ENCODE measurements at places on chromosomes 1 and 21. TPM values are rescaled to one million over a fixed set of nuclear protein-coding genes. Genes with fewer than 3 reads are reported as not detected.

DNA sequence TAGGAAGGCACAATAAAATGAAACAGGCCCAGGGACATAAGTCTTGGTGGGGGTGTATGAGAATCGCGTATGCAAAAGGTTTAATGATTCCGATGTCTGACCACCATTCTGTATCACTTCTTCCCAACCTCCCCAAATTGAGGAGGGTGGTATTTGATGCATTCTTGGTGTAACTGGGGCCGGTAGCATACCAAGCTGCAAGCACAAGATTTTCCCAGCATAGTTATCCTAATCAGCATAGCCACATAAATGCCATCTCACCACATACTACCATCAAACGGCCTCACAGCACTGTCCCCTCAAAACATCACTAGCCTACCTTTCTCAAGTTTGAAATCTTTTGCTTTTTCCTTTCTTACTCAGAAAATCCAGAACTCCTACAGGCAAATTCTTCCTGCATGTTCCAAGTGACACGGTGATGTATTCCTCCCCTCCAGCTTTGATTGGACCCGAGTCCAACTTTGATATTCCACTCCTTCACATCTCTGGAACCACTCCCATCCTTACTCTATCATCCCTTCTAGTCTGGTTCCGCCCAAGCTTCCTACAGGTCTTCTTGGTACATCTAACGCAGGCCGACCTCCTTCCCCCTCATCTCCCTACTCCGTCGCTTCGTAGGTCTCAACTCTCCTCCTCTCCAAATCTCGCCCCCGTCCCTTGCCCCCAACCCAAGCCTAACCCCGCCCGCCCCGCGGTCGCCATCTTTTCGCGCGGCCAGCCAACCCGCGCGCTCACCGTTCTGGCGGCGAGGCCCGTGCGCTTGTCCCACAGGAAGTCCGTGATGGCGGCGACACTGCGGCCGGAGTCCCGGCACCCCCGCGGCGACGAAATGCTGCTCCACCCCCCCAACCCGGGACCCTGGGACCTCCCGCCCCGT, 600 bp downstream of the CLK2 start:
- DNase-seq = peak; percentile 32

DNA sequence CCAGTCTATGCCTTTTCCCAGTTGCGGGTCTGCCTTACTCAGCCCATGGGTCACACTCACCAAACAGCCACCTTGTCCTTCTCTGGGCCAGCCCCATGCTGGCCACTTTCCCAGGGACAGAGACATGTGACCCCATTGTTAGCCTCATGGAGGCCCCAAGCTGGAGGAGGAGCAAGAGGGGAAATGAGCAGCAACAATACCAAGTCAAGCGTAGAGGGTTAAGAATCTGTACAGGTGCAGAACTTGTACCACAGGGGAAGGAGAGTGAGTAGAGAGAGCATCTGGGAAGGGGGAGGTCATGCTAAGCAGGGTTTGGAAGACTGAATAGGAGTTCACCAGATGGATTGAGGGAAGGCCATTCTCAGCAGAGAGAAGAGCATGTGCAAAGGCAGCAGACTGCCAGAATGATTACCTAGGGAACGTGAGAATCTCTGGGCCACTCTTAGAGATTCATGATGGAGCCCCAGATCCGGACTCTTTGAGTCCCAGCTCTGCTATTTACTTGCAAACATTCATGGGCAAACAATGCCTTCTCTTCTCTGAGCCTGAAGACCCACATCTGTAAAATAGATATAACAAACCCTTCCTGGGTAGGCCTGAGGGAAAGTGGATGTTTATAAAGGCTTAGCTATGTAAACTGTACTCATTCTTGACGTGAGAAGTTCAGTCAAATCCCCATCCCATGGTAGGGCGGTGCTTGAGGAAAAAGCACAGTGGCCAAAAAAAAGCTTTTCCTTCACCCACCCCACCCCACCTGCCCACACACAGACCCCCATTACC, 2.8 kb upstream of the SLC2A1 start:
- DNase-seq = no peak

DNA sequence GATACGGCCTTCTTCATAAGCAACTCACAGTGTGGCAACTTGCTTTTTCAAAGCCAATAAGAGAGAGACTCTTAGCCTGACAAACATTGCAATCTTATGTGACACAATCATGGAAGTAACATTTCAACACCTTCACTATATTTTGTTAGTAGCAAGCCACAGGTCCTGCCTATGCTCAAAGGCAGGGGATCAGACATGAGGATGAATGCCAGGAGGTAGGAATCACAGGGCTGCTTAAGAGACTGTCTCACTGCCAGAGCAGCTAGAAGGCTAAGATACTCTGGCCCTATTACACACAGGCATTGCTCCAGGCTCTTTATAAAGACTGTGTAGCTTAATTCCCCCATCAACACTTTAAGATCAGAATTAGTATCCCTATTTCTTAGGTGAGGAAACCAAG, 236.2 kb upstream of the KAZN start:
- DNase-seq = no peak

DNA sequence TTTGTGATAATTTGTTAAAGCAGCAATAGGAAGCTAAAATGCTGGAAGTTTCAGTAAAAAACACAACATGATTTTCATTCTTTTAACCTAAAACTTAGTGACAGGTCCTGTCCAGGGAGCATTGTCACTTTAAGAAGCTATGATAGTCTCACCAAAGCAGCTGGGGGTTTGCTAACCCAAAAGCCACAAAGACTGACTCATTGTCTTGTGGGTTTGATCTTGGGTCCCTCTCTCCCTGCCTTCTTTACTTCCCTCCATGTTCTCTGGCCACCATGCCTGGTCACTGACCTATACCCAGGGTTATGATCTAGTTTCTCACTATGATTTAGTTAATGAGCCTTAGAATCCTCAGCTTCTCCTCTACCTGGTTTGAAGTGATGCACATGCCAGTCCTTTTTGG, 213.5 kb upstream of the PTGFR start:
- DNase-seq = peak; percentile 43

The MCOLN2 gene
- total RNA-seq = 2.5 TPM

GRCh38 chr1:36366091-36366661, 19.5 kb downstream of the STK40 start:
- DNase-seq = no peak

- DNase-seq = peak; percentile 86
These were observed at the start of gene NTPCR for GRCh38 chr1:232950197-232951176. NTPCR (plus strand) TSS chr1:232950611; CDS start chr1:232950711, 100 bp downstream.

DNA sequence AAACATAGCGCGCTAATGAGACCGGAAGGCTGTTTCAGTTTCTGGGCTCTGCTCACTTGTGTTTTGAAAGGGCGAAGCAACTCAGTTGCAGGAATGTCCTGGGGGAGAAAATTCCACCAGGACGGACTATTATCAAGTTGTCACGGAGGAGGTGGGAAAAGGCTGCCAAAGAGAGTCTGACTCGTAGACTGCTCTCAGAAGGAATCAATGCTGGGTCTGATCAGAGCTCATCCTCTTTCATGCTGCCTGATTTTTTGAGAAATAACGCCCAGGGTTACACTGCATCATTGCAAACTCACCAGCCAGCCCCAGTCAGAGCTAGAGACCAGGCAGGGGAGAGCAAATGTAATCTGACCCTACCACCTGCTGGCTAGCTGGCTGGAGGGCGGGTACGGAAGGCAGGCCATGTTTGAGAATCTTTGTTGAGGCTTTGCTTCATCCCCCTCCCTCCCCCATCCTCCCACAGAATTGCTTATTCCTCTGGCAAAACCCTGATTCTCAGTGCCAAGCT, 36.4 kb upstream of the BCL9 start:
- no peak for DNase-seq

DNA sequence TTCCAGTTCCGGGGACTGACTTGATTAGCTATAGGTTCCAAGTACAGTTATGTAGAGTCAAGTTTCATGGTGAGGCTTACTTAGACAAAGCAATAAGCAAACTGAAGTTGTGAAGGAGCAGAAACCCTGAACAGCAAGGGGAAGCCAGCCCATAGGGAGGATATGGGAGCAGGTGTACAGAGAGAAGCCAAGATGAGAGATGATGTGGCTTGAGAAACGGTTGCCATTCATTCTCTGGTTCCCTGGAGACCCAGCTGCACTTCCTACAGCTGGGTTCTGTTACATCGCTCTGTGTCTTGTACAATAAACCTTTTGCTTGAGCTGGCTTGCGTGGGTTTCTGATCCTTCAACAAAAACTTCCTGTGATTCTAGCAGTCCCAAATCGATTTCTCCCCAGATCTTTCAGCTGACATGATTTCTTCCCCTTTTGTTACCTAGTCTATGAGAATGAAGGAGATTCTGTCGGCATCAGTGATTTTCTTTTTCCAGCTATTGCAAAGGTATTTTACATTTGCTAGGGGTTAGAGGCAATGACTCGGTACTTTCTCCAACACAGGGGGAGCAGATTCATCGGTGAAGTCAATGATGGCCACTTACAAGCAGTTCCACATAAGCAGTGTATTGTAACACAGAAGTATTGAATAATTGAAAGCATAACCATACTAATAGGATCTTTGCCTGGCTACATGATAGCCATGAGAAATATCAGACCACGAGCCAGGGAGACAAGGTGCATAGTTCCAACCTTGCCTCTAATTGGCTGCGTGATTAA, 67.3 kb downstream of the URB2 start:
- no peak for DNase-seq

GRCh38 chr1:36909946-36910725, 124.2 kb downstream of the GRIK3 start:
- DNase-seq = no peak

DNA sequence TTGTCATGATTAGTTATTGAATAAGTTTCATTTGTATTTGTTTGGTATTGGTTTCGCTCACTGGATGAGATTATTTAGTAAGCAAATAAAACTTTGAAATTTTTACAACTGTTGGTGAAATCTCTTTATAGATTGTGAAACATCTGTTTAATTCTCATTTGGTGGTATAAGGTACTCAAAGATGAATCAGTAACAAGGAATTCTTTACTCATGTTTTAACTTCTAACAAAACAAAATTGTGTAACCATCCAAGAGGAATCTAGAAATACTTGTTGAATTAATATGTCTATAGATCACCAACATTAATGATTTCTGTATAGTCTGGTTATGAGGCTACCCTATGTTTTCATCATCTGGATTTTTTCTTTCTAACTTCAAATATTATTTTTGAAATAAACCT, 62.8 kb upstream of the USP25 start:
- DNase-seq = peak; percentile 61

- no peak for DNase-seq
These were observed 136.1 kb downstream of the GLUL start for GRCh38 chr1:182255494-182255893.

- DNase-seq = peak; percentile 92
These were observed 251.3 kb downstream of the KCNH1 start for GRCh38 chr1:210882414-210883221.

- DNase-seq = peak; percentile 35
These were observed 3.5 kb upstream of the GBP7 start for GRCh38 chr1:89179343-89179742.

The LCE5A gene
- not detected for total RNA-seq

GRCh38 chr1:225471453-225472301, 43.8 kb upstream of the LBR start:
- no peak for DNase-seq

The TDRD5 gene
- not detected for total RNA-seq

GRCh38 chr1:158675563-158676323, 10.8 kb downstream of the SPTA1 start:
- DNase-seq = no peak

DNA sequence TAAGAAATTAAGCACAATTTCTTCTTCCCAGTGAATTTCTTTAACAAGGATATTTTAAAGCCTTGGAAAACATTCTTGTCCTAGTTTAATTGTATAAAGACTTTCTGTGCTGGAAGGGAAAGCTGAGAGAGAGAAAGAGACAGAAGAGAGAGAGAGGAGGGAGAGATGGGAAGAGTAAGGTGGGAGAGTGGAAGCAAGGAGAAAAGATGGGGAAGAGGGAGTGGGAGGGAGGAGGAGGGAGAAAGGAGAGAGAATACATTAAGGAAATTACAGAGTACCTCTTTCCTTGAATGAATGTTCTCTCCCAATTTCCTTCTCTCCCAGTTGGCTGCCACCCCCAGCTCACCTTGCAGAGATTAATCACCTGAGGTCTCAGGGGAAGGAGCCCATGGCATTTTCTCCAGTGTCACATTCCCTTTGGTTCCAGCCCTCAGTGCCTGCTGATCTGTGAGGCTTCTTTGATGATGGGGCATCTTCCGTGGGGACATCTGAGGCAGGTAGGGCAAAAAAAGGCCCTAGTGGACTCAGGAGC, 32.4 kb upstream of the KCNA10 start:
- DNase-seq = no peak

DNA sequence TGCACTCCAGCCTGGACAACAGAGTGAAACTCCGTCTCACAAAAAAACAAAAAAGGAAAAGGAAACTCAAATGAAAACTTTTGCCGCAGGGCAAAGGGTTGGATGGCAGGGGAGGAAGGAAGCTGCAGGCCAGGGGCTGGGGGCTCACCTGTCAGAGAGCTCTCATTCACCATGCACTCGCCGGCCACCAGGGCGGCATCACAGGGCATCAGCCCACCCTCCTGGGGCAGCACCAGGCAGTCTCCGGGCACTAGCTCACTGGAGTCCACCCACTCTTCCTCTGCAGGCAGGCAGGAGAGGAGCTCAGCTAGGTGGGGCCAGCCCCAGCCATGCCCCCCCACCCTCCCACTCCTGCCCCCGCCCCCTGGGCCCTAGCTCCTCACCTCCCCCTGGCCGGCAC, 11.9 kb downstream of the ATP13A2 start:
- DNase-seq = no peak

DNA sequence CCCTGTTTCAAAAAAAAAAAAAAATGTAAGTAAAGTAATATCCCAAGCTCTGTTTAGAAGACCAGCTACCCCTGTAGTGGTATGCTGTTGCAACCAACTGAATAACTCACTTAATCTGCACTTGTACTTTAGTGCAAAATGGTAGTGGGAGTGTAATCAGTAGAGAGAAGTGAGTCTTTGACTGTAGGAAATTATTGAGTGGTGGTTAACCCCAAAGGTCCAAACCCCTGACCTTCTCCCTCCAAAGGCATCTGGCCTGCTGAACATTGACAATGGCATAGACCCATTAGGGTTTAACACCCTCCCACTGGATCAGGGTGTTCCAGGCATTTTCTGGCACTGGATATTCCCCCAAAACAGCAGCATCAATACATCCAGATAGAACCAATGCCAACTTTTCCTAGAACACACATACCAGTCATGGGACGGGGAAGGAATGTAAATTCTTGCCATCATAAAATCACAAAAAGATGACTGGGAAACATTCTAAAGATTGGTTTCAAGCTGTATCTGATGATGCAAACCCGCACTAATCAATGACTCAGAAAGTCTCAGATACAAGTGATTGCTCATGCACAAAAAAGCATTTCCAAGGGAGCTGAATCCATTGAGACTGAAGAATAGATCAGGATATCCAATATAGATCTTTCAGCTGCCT, 110.3 kb downstream of the MRPL39 start:
- DNase-seq = no peak

DNA sequence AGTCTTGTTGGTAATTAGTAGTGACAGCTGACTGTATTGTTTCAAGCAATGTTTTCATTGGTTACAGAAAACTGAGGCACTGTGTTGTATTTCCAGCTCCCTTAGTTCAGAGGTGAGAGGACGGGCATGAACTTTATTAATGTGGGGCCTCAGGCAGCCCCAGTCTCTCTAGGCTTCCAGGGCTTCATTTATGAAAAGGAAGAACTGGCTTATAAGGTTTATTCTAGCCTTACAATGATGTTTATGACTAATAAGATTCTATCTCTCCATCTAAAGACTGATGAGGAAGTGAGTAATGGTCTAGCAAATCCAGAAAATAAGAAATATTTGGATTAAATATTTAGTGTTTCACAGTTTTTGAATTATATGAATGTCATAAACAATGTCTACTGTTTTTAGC, 41.5 kb downstream of the CBS start:
- DNase-seq = no peak

All from foreskin keratinocyte (primary cell).